ENCODE measurements at places on chromosomes 5 and 9.
A peak's percentile ranks its signal among the peaks of the same experiment; 100 is the strongest.

- no peak for DNase-seq
Observed at GRCh38 chr5:132656774-132657355, 1.1 kb upstream of the IL13 start.

DNA sequence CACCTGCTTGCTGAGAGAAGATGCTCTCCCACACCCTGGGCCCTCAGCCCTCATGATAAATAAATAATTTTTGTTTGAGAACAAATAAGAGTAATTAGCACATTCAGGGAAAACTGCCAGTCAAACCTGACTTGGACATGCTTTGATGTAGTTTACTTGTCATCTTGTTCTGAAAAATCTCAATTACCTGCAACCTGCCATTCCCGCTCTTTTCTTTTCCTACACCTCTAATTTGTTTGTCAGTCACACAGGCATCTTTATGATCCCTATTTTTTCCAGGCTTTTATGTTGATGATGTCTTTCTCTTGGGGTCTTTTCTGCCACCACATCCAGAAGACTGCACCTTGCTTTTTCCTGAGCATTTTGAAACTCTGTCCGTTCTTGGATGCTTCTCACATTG lies 28.6 kb upstream of the TGFBI start:
- DNase-seq, result no peak

- no peak for DNase-seq
Observed at GRCh38 chr9:18126831-18127498, 347.0 kb upstream of the ADAMTSL1 start.

DNA sequence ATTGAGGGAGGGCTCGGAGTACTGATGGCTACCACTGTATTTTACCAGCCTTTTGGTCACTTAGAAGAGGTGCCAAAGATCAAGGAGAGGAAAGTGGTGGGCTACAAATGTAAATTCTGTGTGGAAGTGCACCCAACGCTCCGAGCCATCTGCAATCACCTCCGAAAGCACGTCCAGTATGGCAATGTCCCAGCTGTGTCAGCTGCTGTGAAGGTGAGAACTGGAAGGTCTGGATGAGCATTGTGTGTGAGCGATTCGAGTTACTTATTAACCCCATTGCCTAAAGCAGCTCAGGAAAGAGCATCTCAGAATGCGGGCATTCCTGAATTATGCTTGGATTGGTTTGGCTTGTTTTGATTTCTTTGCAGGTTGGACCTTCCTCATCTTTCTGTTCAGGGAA lies 67.5 kb downstream of the ZNF462 start:
- no peak for DNase-seq

GRCh38 chr9:130541533-130541932 lies 37.8 kb upstream of the FUBP3 start:
- no peak for DNase-seq

DNA sequence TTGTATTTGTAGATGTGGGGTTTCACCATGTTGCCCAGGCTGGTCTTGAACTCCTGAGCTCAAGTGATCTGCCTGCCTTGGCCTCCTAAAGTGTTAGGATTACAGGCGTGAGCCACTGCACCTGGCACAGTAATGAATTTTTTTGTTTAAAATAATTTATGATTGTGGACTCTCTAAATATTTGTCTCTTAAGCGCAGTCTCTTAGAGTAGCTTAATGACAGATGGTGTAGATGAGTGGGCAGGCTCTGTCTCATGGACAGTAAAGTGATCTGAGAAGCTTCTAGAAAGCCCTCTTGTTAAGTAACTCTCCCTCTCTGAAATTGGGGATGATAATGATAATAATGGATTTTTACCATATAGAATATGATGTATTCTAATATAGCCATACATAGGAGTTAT lies 47.5 kb upstream of the KIAA1958 start:
- DNase-seq, result no peak

DNA sequence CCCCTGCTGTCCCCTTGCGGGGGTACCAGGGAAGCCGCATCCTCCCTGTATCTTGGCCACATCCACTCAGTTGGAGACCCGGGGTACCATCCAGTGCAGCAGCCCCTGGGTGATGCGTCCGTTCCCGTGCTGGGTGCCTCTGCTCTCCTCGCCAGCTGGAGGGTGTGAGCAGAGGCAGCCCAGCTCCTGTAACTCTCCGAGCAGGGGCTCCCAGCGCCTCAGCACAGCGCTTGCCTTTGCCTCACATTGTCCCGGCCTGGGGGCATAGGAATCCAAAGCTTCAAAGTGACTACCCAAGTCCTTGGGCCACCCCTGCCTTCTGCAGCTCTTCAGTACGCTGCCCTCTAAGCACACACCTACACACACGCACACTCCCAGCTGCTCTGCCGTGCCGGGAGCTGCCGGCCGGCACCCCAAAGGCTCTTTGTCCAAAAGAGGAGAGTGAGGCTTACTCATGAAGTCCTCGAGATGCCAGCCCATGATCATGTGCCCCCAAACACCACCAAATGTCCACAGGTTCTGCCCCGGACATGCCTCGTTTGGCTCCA lies 733 bp downstream of the ANGPTL2 start:
- DNase-seq, result no peak

GRCh38 chr5:177472460-177473442 lies 683 bp downstream of the DBN1 start:
- DNase-seq, result no peak

- no peak for DNase-seq
Observed at GRCh38 chr5:156522651-156523529, 195.9 kb downstream of the SGCD start.

DNA sequence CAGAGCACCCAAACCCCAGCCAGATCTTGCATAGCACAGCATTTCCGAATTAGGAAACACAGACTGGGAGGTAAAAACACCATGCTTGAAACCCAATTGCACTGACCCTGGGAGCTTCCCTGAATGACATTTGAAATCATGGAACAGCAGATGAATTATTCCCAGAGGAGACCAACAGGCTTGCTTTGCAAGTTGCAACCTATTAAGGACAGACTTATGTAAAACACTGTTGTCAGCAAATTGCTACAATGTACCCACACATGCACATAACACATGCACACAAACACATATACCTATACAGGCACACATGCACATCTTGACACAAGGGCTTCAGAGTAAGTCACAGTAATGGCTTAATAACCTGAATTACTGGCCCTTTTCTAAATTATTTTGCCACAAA lies 984.8 kb downstream of the DNAH5 start:
- no peak for DNase-seq

GRCh38 chr9:85168412-85168811 lies 498.9 kb downstream of the NTRK2 start:
- no peak for DNase-seq

- no peak for DNase-seq
Observed at GRCh38 chr9:8762479-8763085, 963.0 kb upstream of the DMAC1 start.

GRCh38 chr5:35990520-35990919 lies 670 bp downstream of the UGT3A1 start:
- no peak for DNase-seq

GRCh38 chr9:92723299-92723625 lies 41.4 kb downstream of the BICD2 start:
- DNase-seq, result no peak

DNA sequence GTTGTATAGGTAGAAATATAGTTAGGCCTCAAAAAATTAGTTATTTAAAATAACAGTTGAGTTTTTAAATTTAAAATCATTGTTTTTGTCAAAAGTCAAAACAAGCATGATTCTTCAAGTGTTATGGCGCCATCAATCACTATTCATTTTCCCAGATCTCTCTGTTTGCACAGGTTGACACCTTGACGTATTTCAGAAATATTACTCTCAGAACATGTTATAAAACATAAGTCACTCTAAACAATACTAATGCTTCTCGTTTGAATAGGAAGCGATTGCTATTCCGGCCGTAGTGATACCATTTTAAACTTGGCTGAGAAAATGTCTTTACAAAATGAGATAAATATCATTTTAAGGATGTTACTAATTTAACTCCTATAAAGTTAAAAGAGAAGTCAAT lies 126.1 kb upstream of the VCAN start:
- no peak for DNase-seq

DNA sequence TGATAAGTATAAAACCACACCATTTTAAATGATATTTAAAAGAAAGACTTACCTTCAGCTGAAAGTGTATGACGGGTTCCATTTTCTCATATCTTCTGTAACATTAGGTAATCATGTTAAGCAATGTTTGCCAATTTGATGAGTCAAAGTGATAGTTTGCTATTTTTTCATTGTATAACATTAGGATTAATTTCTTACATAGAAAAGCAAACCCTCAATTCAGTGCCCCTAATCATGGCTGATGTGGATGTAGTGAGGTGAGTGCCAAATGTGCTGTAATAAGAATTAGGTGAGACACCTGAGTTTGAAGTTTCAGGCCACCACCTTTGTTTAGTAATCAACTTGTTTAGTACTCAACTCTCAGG lies 68.0 kb downstream of the UNC13B start:
- no peak for DNase-seq

DNA sequence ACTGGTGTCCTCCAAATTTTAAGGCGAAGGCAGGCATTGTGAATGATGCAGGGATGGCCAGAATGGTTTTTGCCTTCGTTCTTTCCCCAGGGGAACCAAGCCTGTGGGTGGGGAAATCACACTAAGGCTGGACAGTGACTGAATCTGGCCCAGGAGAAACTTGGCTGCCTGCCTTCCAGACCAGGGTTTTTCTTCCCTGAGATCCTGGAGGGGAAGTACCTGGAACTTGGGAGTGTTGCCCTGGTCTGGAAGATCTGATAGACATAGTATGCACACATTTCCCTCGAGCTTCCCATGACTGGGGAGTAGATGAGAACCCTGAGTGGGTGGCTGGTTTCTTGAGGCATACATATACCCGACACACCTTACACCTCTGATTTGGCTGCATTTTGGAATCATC lies 664 bp upstream of the IL11RA start:
- no peak for DNase-seq

- no peak for DNase-seq
Observed at GRCh38 chr5:128905568-128906110, 59.6 kb upstream of the SLC27A6 start.

GRCh38 chr9:134733480-134734232 lies 92.1 kb downstream of the COL5A1 start:
- DNase-seq, result no peak

DNA sequence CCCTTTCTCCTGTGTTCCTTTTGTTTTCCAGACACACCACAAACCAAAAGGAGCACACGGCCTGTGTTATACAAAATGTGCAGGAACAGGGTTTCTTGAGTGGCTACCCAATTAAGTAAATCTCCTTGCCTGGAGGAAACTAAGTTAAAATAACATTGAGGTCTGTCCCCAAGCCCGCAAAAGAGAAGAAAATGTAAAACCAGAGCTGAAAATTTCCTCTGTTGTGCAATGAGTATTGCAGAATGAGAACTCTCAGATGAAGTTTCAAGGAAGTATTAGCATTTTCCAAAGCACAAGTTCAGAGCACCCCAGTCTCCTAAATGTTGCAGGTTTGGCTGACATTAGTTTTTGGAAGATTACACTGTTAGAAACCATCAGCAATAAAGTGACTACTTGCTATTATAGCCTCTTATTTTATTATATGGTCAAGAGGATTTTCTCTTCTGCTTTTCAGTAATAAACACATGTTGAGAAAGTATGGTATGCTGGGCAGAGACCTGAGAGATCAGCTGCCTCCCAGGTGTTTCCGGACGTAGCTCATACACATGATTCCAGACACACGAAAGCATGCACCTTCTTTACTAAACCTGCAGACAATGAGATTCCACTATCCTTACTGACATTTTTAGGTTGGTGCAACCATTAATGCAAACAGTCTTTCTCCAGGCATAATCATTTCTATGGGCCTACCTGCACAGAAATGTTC lies 161.3 kb downstream of the SNCAIP start:
- no peak for DNase-seq

DNA sequence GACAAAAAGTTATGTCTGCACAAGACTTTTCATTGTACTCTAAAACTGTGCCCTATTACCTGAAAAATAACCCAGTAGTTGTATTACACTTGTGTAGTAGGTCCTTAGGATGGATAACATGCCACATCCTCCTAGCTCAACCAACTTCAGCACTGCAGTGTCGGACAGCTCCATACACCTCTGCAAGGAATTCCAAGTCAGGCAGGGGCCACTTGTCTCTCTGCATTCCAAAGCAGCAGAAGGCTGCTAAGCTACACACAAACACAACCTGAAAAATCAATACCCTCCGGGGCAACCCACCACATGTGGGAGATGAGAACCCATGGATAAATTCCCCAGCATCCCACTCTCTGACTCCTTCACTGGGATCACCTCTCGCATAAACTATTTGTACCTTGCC lies 50.2 kb downstream of the MED10 start:
- peak; percentile 1 for DNase-seq

GRCh38 chr9:98807070-98807813 lies at the start of gene GALNT12:
TSS of gene GALNT12 (plus strand) at chr9:98807670. CDS start at chr9:98807699, 29 bp downstream.
- peak; percentile 37 for DNase-seq

- DNase-seq, result peak; percentile 31
Observed at GRCh38 chr5:77143998-77144836, 57.1 kb upstream of the ZBED3 start.

DNA sequence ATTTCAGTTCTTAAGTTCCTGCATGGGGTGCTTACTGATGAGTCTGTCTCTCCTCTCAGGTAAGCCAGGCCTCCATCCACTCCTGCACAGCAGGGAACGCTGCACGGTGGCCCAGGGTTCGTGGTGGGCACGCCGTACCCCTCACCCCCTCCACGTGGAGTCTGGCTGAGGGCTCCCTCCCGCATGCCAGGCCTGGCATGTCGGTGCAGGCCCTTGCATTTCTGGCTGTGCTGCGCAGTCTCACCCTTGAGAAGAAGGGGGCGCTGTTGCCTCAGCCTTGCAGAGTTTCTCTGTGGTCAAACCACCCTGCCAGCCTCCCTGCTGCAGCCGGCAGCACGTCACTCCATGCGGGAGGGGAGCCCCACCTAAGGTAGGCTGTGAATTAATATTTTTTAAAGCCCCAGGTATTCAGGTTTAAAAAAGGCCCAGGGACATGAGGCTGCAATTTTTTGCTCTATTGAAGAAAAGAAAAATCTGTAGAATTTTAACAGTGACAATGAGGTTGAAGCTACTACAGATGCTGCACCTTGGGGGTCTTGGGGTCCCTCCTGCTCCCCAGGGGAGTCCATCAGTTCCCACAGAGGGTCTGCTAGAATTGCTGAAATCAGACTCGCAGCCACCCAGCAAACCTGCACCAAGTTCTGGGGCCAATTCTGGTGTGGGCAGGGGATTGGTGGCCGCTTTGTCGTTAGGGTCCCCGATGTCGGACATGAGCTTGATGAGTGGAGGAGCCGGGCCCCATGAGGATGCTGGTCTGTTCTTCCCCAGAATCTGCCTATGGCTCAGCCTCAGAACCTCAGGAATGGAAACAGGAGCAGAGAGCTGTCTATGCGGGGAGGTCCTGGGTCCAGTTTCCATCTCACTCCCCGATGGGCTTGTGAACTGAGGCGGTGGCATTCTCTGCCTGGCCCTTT lies 52.6 kb downstream of the TENT4A start:
- DNase-seq, result peak; percentile 56

GRCh38 chr9:113954591-113954990 lies 78.5 kb downstream of the ZNF618 start:
- DNase-seq, result no peak

Measured in stimulated activated CD4-positive, alpha-beta T cell treated with anti-CD3 and anti-CD28 coated beads, Interleukin-12 subunit alpha, Interleukin-12 subunit beta, amount 100 ng/mL, for 48 hours (primary cell).